ENCODE measurements at places on chromosomes 1 and 21.

GRCh38 chr21:46361935-46362334 lies 38.0 kb downstream of the PCNT start:
- DNase-seq: no peak

GRCh38 chr1:163399001-163399400 lies 77.2 kb downstream of the NUF2 start:
- no peak for DNase-seq

GRCh38 chr1:116769994-116770393 lies 15.8 kb downstream of the CD2 start:
- DNase-seq: no peak

- DNase-seq: no peak
Observed at GRCh38 chr1:161241682-161242081, 3.7 kb upstream of the NR1I3 start.

DNA sequence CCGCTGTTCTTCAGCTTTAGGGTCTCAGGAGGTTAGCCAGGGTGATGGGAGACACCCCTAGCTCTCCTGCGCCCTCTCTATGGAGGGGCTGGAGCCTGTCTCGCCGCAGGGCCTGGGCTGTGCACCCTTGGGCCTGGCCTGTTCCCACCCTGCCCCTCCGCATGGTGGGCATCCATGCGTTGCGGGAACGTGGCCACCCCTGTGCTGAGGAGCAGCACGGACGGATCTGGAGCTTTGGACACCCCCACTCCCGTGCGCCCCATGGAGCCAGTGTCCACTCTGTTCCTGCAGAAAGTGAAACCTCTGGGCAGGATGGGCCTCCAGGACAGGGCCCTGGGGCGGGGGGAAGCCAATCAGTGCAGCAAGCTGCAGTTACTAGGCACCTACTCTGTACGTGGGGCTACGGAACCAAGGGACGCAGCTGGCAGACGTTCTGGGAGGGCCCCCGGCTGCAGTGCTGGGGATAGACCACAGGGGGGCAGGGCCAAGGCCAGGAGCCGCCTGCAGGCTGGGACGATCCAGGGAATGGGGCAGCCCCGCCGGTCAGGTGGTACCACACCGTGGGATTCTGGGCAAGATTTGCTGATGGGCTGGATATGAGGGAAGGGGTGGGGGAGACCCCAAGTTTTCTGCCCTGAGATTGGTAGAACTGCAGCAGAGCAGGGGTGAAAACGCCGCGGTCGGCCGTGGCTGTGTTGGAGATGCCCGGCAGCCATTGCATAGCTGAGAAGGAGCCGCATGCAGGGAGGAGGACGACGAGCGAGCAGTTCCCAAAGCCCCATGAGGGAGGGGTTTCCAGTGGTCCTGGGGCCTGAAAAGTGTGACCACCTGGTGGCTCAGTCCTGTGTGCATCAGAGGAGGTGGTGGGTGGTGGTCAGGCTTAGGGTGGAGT lies 43.3 kb downstream of the TP73 start:
- DNase-seq: peak; percentile 90

DNA sequence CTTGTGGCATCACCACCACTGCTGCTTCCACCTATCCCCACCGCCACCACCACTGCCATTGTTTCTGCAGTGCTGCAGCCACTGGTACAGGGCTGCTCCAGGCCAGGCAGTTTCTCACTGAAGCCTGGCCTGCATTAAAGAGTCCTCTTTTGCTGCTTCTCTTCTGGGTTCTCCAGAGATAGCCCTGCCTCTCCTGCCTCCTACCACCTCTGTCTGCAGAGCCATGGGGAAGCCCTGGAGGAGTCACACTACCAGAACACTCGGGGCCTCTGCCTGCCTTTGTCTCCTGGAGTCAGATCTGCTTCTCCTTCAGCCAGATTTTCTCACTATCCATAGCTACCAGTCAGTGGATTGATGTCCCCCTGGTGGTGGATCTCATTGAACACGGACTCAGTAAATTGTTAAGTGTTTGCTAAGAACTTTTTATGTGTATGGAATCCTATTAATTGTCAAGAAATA lies 37.7 kb upstream of the DDAH1 start:
- DNase-seq: peak; percentile 34

DNA sequence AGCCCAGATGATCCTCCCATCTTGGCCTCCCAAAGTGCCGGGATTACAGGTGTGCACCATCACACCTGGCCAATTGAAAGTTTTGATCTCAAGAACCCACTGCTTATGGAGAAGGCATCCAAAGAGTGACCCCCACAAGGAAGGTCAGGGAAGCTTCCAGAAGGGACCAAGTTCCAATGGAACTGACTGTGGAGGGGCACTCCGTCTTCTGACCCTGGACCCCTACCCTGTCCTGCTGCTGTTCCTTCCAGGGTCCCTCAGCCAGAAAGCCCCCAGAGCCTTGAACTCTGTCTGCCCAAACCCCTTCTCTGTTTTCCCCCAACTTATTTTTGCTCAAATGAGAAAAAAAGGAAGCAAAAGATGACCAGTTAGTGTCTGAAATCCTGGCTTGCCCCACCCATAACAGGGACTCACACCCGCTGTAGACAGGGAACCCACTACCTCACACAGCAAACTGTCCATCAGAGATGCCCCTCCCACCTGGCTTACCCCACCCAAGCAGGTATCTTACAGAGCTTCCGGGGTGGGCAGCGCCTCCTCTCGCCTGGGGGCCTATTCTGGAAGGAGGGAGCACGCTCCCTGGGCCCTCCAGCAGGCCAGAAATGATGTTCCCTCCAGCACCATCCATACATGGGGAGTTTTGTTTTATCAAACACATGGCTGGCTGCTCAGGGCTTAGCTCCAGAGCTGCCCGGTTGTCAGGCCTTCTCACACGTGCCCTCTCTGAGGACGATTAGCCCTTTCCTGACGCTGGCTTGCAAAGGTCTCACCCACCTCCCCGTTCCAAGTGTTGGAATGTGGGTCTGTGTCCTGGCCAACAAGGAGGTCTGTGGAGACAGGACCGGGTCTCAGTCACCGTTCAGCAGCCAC lies 3.1 kb upstream of the WNT3A start:
- DNase-seq: peak; percentile 11

DNA sequence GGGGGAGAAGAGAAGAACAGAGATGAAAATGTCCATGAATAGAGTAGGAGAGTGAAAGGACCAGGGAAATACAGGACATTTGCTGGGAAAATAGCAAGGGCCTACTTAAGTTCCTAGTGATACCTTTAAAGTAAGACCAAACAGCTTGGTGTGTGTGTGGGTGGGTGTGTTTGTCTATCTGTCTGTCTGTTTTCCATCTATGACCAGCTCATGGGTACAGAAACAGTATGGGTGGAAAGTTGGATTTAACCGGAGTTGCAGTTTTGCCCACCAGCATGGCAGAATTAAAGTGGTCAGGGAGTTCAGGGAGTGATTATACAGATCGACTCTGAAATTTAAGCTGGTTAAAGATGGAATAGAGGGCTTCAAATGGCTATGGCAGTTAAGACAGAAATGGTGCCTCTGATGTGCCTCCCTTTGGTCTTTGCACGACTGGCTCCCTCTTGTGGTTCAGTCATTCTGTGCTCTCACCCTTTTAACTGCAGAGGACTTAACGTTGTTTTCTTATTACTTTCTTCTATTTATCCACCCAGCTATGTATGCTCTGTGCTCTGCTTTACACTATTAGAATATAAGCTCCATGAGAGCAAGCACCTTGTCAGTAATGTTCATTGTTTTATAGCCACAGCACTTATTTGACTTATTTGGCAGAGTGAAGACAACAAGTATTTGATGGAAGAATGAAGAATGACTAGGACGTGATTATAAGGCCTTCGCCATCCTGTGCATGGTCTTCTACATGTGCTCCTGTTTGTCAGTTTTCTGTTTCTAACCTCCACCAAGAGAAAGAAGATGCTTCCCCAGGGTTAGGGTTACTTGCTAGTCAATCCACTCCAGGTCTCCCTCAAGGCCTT lies 72.7 kb upstream of the AK4 start:
- DNase-seq: peak; percentile 74

DNA sequence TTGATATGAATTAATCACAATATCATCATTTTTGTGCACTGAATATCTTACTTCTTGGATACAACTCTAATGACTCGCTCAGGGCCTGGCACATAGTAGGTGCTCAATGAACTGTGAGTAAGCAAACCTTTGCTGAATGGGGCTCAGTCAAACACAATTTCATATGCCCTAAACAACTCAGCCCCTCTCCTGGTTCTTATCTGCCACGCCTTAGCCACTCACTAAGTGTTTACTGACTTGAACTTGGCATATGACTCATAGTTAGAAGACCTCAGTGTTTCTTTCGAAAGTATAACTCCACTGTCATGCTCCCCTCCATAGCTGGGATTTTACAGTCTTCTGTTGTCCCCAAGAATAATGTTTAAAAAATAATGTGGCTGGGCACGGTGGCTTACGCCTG lies 4.8 kb upstream of the IFNLR1 start:
- DNase-seq: peak; percentile 58

DNA sequence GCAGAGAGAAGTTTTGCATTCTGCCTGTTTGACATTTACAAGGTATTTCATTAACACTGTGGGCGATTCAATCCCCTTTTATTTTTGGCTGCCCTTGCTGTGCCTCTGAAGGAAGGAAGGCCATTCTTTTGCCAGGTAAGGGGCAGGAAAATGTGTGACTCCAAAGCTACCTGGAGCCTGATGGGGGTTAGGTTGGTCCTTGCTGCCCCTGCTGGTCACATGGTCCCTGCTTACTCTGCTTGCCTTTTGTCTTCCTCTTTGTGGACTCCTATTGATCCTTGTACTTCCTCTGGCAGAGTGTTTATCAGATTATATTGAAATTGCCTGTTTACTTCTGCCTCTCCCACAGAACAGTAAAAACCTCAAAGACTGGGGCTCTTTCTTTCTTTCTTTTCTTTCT lies 65.7 kb downstream of the ST6GALNAC3 start:
- no peak for DNase-seq

DNA sequence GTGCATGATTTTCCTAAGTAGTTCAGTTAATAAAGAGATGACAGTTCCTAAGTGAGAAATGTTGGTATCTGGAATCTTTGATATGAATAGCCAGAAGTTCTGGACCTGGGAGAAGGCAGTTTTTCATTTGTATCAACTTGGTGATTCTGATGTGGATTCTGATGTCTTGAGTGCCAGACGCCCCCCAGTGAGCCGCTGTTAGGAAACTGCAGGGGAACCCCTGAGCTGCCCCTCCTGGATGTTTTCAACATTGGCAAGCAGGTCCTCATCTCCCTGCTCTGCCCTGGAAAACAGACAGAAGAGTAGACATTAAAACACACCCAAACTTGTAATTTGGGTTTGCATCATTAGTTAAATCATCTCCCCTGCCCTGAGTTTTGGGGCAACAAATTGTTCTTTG lies 7.4 kb downstream of the ETS2 start:
- no peak for DNase-seq

DNA sequence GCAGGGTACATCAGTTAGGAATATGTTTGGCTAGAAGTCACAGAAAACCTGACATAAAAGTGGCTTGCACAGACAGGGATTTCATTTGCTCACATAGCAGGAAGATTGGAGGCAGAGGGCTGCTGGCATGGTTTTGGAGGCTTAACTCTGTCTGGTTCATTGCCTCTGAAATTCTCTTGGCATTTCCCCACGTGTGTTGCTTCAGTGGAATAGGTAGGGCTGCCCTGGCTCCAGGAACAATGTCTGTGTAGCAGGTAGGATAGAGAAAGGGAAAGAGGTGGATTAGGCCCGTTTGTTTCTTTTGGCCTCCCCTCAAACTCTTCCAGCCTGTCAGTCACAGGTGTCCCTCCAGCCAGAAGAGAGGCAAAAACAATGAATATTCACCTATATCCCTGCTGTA lies 20.5 kb upstream of the SIPA1L2 start:
- DNase-seq: no peak

- peak; percentile 96 for DNase-seq
Observed at GRCh38 chr1:16978567-16979474, 1.6 kb downstream of the MFAP2 start.

GRCh38 chr1:248152056-248152827 lies 7.3 kb downstream of the OR2M5 start:
- no peak for DNase-seq

- DNase-seq: no peak
Observed at GRCh38 chr1:89600451-89601224, 32.3 kb upstream of the LRRC8C start.

DNA sequence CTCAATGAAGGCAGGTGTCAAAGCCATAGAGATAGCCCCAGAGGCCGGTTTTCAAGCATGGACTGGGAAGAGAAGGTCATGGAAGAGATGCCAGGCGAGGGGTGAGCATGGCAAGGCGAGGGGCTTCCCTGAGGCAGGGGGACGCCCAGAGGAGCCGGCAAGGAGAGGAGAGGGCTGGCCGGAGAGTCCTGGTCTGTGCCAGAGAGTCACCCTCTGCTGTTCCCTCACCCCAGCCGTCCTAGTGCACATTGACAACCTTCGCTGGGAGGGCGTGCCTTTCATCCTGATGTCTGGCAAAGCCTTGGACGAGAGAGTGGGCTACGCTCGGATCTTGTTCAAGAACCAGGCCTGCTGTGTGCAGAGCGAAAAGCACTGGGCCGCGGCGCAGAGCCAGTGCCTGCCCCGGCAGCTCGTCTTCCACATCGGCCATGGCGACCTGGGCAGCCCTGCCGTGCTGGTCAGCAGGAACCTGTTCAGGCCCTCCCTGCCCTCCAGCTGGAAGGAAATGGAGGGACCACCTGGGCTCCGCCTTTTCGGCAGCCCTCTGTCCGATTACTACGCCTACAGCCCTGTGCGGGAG lies 28.8 kb downstream of the H6PD start:
- DNase-seq: no peak

DNA sequence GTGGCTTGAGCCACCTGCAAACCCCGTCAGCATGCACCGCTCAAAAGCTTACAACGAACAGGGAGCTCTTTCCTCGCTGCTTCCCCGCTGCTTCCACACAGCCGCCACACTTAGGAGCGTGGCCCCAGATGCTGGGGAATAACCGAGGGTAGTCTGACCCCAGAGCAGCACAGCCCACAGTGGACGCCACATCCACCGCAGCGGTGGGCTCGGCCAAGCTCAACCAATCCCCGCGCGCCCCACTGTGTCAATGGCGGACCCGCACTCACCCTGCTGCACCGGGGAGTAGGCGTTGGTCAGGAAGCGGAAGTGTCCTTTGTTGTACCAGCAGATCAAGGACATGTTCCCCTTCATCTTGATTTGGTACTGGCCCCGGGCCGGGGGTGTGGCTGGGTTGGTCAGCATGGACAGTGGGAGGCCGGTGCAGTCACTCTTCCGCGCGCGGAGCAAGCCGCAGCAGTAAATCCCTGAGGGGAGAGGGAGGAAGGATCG lies 93.5 kb downstream of the PGBD5 start:
- DNase-seq: no peak

- peak; percentile 47 for DNase-seq
Observed at GRCh38 chr21:33644383-33645074, 2.2 kb downstream of the ITSN1 start.

- DNase-seq: no peak
Observed at GRCh38 chr1:26067432-26067911, at the start of gene TRIM63. TSS of gene TRIM63 (minus strand) at chr1:26067630. CDS start at chr1:26067494, 136 bp downstream.

- no peak for DNase-seq
Observed at GRCh38 chr1:232599178-232600041, 30.5 kb downstream of the SIPA1L2 start.

DNA sequence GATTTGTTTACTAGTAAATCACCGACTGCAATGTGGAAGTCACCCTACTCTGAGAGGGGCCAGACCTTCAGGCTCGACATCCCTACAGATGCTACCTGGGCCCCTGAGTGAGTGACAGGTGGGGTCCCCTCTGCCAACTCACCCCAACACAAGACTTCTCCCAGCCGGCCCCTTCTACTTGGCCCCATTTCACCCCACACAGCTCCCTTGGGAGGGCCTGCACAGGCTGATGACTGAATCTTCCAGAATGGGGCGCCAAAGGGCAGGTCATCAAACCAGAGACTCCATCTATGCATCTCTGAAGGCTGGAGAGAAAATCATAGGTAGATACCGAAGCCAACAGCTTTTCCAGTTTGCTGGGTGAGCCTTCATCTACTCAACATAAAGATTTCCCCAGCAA lies 9.4 kb upstream of the S100A8 start:
- DNase-seq: peak; percentile 12

All from AG20443 (cell line).